ENCODE measurements at places on chromosomes 6 and 20. TPM values are rescaled to one million over a fixed set of nuclear protein-coding genes. Genes with fewer than 3 reads are reported as not detected.

DNA sequence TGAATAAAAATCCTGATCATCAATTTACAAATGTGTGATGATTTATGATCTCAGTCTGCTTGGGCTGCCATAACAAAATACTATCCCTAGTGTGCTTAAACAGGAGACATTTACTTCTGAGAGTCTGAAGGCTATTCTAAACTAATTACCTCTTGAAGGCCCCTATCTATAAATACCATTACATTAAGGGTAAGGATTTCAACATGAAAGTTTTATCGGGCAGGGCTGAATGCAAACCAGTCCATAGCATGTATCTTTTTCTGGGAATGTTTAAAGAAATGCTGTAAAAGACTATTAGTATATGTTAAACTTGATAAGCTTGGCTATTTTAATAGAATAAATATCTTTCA lies 48.2 kb downstream of the TRDN start:
- no peaks in the 10 kb centered on the region for H3K36me3 ChIP-seq
- H3K4me3 ChIP-seq = no peak overlapping the region
- H3K4me1 ChIP-seq = no peaks in the 10 kb centered on the region
- no peak overlapping the region for H3K27ac ChIP-seq
- no peaks in the 10 kb centered on the region for H3K27me3 ChIP-seq

DNA sequence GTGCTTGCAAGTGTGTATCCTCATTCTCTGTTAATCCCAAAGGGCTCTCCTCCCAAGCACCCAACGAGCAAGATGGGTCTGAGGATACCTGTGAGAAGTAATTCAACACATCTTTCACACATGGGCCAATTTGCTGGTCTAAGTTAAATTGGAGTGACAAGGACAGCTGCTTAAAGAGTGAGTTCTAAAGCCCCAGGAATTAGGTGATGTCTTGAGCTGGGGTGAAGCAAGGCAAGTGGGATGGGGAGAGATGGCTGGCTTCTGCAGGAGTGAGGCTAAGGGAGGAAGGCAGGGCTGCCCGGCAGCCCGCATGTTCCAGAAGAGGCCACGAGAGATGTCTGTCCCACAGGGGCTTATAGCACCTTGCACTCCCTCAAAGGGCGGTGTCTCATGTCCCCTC lies 288.5 kb downstream of the CDH26 start:
- H3K36me3 ChIP-seq = no peaks in the 10 kb centered on the region
- no peak overlapping the region for H3K4me3 ChIP-seq
- no peak overlapping the region for H3K27ac ChIP-seq
- DNase-seq = no peak

DNA sequence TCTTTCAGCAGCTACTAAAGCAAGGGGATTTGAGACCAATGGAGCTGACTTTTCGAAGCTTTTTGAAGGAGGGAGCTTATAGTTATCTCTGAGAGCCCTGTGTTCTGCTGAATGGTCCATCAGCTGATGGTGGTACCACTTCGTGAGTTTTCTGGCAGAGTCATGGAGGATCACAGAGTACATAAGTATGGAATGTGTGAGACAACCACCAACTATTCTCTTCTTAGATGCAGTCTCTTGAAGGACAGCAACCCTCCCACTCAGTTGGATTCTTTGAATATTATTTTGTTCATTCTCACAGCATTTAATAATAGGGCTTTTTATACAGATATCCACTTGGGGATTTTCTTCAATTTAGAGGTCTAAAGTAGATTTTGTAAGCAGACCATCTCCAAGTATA lies 75.3 kb downstream of the ELOVL2 start:
- H3K4me3 ChIP-seq = no peak overlapping the region
- H3K4me1 ChIP-seq = no peaks in the 10 kb centered on the region
- no peaks in the 10 kb centered on the region for H3K27me3 ChIP-seq
- no peaks in the 10 kb centered on the region for H3K36me3 ChIP-seq
- no peak for DNase-seq
- no peak overlapping the region for H3K27ac ChIP-seq

DNA sequence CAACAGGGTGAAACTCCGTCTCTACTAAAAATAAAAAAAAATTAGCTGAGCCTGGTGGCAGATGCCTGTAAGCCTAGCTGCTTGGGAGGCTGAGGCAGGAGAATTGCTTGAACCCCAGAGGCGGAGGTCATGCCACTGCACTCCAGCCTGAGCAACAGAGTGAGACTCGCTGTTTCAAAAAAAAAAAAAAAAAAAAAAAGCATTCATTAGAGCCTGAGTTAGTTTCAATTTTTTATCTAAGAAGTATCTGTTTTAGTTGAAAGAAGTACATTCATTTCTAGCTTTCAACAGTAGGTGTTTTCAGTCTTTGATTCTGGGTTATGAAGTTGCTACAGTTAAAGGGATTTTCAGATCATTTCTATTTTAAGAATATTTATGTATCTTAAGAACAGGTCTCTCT lies 42.2 kb downstream of the ZNF292 start:
- DNase-seq = no peak
- H3K4me3 ChIP-seq = no peak overlapping the region
- H3K36me3 ChIP-seq = no peaks in the 10 kb centered on the region
- no peaks in the 10 kb centered on the region for H3K4me1 ChIP-seq
- no peaks in the 10 kb centered on the region for H3K27me3 ChIP-seq

DNA sequence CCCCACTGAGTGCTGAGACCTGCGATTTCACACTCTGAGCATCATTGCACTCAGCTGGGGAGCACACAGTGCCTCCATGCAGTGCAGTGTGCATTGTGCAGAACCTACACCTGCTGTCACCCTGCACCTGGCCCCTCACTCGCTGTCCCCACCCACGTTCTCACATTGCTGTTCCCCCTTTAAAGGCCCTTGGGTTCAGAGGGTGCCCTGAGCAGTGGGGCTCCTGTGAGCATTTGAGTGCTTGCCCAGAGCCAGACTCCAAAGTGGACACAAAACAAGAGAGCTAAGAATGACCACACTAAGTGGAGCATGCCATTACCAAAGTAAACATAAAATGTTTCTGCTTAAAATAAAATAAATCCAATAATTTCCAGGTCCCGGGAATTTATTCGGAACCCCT lies 131.0 kb upstream of the CST7 start:
- DNase-seq = no peak
- H3K27ac ChIP-seq = no peak overlapping the region
- H3K4me1 ChIP-seq = no peaks in the 10 kb centered on the region
- no peaks in the 10 kb centered on the region for H3K27me3 ChIP-seq
- H3K36me3 ChIP-seq = no peaks in the 10 kb centered on the region

GRCh38 chr20:13793001-13793400 lies 8.2 kb downstream of the NDUFAF5 start:
- H3K4me3 ChIP-seq = no peak overlapping the region
- no peaks in the 10 kb centered on the region for H3K4me1 ChIP-seq
- no peak for DNase-seq
- H3K27me3 ChIP-seq = no peaks in the 10 kb centered on the region
- H3K36me3 ChIP-seq = peaks cover 46% of the 10 kb centered on the region

GRCh38 chr6:137717074-137718073 lies 149.7 kb upstream of the TNFAIP3 start:
- no peak for DNase-seq
- H3K36me3 ChIP-seq = no peaks in the 10 kb centered on the region
- H3K4me3 ChIP-seq = no peak overlapping the region
- H3K27me3 ChIP-seq = no peaks in the 10 kb centered on the region
- no peak overlapping the region for H3K27ac ChIP-seq
- H3K4me1 ChIP-seq = no peaks in the 10 kb centered on the region

DNA sequence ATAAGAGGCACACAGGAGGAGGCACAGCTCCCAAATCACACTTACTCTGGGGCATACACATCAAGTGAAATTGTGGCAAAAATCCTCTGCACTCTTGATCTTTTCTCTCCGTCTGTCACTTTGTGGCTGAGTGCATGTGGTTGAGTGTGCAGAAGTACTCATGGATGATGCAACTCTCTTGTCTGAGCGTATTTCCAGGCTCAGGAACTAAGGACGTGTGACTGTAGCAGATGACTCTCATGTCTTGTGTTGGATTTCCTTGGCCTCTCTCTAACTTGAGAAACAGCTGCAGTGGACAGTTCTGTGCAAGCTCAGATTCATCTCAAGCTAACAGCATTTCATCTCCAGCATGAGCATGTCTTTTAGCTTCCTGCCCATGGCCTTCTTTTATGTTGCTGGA lies 245.4 kb upstream of the FLRT3 start:
- H3K27ac ChIP-seq = no peak overlapping the region
- no peaks in the 10 kb centered on the region for H3K27me3 ChIP-seq
- H3K36me3 ChIP-seq = no peaks in the 10 kb centered on the region
- H3K4me3 ChIP-seq = no peak overlapping the region
- H3K4me1 ChIP-seq = no peaks in the 10 kb centered on the region

GRCh38 chr6:17311595-17312311 lies 30.6 kb downstream of the RBM24 start:
- peak overlapping the region; percentile 71 for H3K27ac ChIP-seq
- DNase-seq = peak; percentile 69
- H3K27me3 ChIP-seq = no peaks in the 10 kb centered on the region
- no peak overlapping the region for H3K4me3 ChIP-seq

DNA sequence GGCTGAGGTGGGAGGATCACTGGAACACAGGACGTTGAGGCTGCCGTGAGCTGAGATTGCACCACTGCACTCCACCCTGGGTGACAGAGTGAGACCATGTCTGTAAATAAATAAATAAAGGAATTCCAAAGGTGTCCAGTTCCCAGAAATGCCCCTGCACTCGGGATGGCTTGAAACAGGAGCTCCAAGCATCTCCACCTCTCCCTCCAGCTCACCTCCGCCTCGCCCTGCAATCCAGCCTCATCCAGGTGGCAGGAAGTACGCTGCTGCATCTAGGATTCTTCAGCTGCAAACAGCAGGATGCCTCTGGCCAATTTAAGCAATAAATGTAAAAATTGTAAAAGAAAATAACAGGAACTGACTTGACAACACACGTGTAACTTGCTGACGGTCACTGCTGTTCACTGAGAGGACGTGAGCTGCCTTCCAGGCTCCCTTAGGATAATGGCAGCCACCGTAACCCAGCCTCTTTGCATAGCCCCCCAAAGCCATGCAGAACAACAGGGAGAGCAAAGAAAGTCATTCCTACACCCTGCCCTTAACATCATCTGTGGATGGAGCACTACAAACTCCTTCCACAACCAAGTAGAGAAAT lies 11.4 kb upstream of the GRM4 start:
- no peak overlapping the region for H3K27ac ChIP-seq
- no peaks in the 10 kb centered on the region for H3K36me3 ChIP-seq
- no peak overlapping the region for H3K4me3 ChIP-seq
- DNase-seq = no peak

DNA sequence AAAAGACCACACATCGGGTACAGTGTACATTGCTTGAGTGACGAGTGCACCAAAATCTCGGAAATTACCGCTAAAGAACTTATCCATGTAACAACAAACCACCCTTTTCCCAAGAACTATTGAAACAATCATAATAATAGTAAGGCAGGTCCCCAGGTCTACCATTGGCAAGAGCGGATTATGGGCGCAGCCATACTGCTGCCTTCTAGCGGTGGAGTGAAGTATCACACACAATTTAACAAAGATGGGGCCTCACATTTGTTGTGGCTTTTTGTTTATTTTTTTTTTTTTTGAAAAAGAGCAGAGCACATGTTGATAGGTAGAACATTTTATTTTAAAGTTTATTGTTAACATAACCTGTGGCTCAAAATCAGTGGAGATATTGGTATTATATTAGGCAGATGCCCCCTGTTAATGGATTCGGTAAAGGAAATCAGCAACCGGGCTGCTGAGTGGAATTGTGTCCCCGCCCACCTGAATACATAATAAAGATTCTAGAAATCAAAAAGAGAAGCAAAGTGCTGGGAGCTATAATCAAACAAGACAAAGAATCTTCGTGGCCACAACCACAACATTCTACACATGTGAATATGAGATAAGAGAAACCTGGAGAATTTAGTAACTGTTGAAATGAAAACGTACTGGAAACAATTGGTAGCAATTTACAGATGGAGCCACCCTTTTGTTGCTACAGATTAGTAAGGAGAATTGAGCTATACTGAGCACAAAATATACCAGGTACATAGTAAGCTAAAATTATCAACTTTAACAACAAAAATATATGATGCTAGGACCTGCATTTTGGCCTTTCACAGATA lies 94.2 kb upstream of the EXOC2 start:
- DNase-seq = no peak
- no peaks in the 10 kb centered on the region for H3K4me1 ChIP-seq
- no peak overlapping the region for H3K27ac ChIP-seq
- no peak overlapping the region for H3K4me3 ChIP-seq

DNA sequence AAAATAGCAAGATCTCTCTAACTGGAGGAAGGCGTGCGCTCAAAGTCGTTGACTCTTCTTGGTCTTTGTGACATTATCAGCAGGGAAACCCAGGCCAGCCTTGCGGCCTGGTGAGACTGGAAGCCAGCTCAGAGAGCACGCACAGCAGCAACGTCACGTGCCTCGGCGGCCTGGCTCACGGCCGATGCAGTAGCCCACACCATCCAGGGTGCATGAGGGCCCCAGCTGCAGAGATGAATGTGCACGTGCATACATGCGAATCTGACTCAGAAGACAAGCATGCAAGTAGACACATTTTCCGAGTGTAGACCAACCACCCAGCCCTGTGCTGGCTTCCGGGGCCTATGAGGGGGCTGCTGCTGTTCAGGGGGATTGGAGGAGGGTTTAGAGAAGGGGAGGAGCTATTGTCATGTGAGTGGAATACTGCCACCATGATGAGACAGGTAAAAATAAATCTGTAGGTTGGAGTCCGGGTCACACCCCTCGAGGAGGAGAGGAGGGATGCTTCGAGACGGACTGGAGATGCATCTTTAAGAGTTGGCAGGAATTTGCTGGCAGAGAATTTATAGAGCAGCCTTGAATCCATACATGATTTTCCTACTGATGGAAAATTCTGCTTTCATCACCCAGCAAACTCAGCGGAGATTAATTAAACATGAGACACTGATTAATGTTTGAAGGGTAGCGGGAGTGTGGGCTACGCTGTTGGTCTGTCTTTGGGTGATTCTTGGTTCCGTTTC lies 388.2 kb downstream of the CDH4 start:
- DNase-seq = no peak
- H3K27ac ChIP-seq = no peak overlapping the region
- H3K27me3 ChIP-seq = peaks cover 12% of the 10 kb centered on the region
- no peaks in the 10 kb centered on the region for H3K36me3 ChIP-seq

DNA sequence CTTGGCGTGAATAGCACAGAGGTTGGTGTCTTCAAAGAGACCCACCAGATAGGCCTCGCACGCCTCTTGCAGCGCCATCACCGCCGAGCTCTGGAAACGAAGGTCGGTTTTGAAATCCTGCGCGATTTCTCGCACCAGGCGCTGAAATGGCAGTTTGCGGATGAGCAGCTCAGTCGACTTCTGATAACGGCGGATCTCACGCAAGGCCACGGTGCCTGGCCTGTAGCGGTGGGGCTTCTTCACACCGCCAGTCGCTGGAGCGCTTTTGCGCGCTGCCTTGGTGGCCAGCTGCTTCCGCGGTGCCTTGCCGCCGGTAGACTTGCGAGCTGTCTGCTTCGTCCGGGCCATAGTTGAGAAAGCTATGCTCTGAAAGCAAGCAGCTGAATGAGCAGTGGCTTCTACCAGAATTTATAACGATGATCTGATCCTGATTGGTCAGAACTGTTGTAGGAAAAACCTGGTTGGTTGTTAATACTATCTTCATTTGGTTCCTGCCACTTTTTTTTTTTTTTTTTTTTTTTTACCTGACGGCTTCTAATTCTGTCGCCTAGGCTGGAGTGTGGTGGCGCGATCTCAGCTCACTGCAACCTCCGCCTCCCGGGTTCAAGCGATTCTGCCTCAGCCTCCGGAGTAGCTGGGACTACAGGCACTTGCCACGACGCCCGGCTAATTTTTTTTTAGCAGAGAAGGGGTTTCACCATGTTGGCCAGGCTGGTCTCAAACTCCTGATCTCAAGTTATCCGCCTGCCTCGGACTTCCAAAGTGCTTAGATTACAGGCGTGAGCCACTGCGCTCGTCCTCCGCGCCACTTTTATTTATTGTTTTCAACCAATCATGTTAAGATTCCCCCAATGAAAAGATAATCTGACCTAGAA lies 21.5 kb downstream of the OR2B2 start:
- H3K36me3 ChIP-seq = no peaks in the 10 kb centered on the region
- peak; percentile 98 for DNase-seq

The SLC17A3 gene
- total RNA-seq = not detected

Data from muscle of leg (tissue), 16 donors.